CD4-positive, CD25-positive, alpha-beta regulatory T cell (primary cell): ENCODE measurements at places on chromosomes 1 and 21. TPM values are rescaled to one million over a fixed set of nuclear protein-coding genes. Genes with fewer than 3 reads are reported as not detected.

GRCh38 chr1:235945775-235946570 lies 79.3 kb upstream of the LYST start:
- H3K27me3 ChIP-seq, result no peaks in the 10 kb centered on the region
- H3K36me3 ChIP-seq, result no peaks in the 10 kb centered on the region
- no peak overlapping the region for H3K4me3 ChIP-seq
- no peak overlapping the region for H3K27ac ChIP-seq
- no peak for DNase-seq
- H3K4me1 ChIP-seq, result no peaks in the 10 kb centered on the region

VANGL2 gene
- not detected for polyA plus RNA-seq

PUM1 gene
- 129 TPM for polyA plus RNA-seq

PCP4L1 gene
- not detected for polyA plus RNA-seq

DNA sequence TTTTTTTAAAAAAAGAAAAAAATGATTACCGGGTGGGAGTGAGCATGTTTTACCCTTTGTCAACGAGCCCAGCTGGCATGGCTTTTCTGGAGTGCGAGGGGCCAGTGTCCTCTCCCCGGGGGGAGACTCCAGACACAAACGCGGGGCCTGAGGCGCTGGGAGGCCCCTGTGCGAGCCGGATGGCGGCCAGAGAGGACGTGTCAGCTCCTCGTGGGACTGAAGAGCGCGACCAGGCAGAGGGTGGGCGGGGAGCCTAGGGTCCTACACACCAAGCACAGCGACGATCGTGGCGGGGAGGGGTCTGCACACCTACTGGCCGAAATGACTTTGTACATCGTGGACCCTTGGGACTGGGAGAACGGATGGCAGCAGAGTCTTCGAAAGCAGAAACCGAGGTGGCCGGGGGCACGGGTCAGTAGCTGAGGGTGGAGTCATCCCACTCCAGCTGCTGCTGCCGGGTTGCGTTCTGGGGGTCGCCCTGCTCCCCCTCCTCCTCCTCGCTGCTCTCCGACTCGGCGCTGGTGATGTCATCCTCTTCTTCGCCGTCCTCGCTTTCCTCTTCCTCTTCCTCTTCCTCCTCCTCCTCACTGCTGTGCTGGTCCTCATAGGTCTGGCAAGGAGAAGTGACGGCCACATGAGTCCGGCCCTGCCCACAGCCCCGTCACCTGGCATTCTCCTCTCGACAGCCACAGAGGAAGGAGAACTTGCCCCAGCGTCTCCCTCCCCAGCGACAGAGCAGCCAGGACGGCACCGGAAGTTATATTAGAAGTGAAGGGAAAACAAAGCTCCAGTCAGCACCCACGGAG lies 78.8 kb downstream of the PIK3CD start:
- H3K4me3 ChIP-seq, result no peak overlapping the region
- DNase-seq, result no peak
- H3K4me1 ChIP-seq, result peaks cover 33% of the 10 kb centered on the region
- H3K27ac ChIP-seq, result peak overlapping the region; percentile 33

DNA sequence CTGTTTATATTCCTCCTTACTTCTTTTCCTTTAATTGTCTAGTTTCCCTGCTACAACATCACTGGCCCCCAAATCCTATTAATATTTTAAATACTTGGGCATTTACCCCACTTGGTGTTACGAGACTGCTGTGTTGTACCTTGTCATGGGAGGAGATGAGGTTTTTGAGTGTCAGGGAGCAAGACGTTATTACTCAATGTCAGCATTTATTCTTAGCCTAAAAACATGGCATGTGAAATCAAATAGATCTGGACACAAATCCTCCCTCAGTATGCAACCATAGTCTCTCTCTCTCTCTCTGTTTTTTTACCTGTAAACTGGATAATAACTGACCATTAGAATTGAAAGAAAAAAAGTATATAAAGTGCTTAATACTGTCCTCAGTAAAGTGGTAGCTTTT lies 4.6 kb downstream of the LRRC8B start:
- no peak for DNase-seq
- peaks cover 40% of the 10 kb centered on the region for H3K4me1 ChIP-seq
- no peak overlapping the region for H3K4me3 ChIP-seq
- peaks cover 7% of the 10 kb centered on the region for H3K36me3 ChIP-seq
- no peak overlapping the region for H3K27ac ChIP-seq

C1orf226 gene
- not detected for polyA plus RNA-seq

DNA sequence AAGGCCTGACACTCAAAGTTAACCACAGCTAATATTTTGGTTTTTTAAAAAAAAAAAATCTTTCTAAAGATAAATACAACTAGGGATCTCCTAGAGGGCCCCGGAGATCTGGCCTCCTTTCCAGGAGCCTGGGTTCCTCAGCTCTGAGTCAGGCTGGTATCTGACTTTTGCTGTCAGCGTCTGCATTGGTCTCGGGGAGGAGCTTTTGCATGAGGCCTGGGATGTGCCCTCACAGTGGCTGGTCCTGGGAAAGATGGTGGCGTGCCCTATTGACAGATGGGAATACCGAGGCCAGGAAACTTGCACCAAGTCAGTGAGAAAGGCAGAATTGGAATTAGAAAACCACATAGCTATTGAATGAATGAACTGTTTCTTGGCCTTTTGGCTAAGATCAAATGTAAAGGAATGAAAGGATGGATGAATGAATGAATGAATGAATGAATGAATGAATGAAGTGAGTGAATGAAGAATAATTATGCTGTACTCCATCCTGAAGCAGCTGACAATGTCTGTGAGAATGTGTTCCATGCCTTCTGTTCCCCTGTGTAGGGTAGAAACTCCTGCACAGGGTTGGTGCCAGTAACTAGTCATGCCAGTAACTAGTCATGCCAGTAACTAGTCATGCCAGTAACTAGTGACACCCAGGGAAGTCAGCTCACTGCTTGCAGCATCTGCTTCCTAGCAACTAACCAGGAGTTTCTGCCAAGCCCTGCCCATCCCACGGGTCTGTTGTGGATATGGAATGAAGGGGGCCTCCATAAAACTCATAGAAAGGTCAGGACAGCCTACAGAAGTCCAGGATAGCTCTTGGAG lies 242.5 kb upstream of the VAMP3 start:
- H3K27ac ChIP-seq, result no peak overlapping the region
- no peak overlapping the region for H3K4me3 ChIP-seq
- DNase-seq, result no peak
- no peaks in the 10 kb centered on the region for H3K4me1 ChIP-seq

- H3K36me3 ChIP-seq, result no peaks in the 10 kb centered on the region
- peaks cover 4% of the 10 kb centered on the region for H3K27me3 ChIP-seq
- no peak overlapping the region for H3K4me3 ChIP-seq
- H3K4me1 ChIP-seq, result no peaks in the 10 kb centered on the region
- H3K27ac ChIP-seq, result no peak overlapping the region
Measured at GRCh38 chr1:61097317-61097716, 15.0 kb downstream of the NFIA start.

GRCh38 chr1:61853583-61853982 lies 111.3 kb downstream of the PATJ start:
- no peaks in the 10 kb centered on the region for H3K27me3 ChIP-seq
- no peaks in the 10 kb centered on the region for H3K4me1 ChIP-seq
- peaks cover 12% of the 10 kb centered on the region for H3K36me3 ChIP-seq
- peak; percentile 11 for DNase-seq
- H3K27ac ChIP-seq, result no peak overlapping the region

FAM163A gene
- not detected for polyA plus RNA-seq

DNA sequence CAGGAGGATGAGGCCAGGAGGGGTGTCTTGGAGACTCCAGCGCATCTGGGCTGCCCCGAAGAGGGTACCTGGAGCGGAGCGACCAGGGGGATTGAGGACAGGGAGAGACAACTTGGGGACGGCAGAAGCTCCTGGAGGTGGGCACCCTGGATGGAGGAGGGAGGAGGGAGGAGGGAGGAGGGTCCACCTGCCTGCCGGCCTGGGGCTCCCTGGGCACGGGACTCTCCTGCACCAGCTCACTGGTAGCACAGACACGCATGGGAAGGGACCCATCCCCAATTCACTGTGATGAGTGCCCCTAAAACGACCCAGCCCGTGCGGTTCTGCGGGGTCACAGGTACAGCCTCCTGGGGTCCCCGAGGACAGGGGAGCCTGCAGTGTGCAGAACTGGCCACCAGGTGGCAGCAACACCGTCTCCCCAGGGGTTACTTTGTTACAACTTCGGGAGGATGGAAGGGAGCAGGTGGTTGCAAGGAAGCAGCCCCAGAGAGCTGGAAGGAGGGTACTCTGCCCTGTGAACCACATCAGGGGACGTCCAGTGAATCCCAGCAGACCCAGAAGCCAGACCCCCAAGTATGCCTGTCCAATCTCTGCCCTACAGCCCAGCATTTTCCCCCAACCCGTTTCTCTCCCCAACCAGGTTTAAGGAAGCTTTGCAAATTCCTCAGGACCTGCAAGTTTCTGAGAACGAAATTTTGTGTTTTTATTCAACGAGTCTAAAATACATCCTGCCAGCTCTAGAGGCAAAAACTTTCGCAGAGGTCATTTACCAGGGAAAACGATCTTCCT lies 482.4 kb downstream of the NPHP4 start:
- no peaks in the 10 kb centered on the region for H3K36me3 ChIP-seq
- peaks cover 5% of the 10 kb centered on the region for H3K4me1 ChIP-seq
- no peak overlapping the region for H3K27ac ChIP-seq
- DNase-seq, result peak; percentile 51
- H3K27me3 ChIP-seq, result no peaks in the 10 kb centered on the region
- H3K4me3 ChIP-seq, result no peak overlapping the region

URB2 gene
- 2.9 TPM for polyA plus RNA-seq

DNA sequence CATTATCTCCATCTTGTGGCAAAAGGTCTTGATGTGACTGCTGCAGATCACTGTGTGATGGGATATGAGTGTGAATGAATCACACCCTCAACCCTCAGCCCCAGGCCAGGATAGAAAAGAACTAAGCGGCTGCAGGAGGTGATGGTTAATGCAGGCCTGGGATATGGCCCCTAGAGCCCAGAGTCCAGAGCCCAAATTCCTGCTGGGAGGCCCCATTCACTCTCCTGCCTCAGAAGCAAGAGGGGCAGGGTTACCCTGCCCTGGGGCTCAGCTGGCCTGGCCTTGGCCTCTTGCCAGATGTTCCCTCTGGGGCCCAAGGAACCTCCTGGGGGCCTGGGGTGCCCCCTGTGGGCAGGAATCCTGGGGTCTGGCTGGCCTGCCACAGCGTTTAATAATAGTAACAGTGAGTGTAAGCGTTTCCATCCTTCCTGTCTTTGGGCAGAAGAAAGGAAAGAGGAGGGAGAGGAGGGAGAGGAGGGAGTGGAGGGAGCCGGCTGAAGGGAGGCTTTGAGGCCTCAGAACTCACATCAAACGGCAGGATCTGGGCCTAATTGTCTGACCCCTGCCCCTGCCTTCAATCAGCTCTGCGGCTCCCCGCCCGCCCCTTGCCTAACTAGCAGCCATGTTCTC lies 26.2 kb downstream of the DMAP1 start:
- no peaks in the 10 kb centered on the region for H3K36me3 ChIP-seq
- no peak overlapping the region for H3K4me3 ChIP-seq
- H3K4me1 ChIP-seq, result peaks cover 5% of the 10 kb centered on the region
- no peak for DNase-seq
- no peak overlapping the region for H3K27ac ChIP-seq

TLR5 gene
- polyA plus RNA-seq, result 7.5 TPM

GRCh38 chr1:42933610-42934491 lies 24.8 kb downstream of the SLC2A1 start:
- H3K27me3 ChIP-seq, result no peaks in the 10 kb centered on the region
- H3K36me3 ChIP-seq, result peaks cover 26% of the 10 kb centered on the region
- DNase-seq, result no peak
- peak overlapping the region; percentile 91 for H3K27ac ChIP-seq
- peaks cover 87% of the 10 kb centered on the region for H3K4me1 ChIP-seq

NFYC gene
- 51.2 TPM for polyA plus RNA-seq

GRCh38 chr1:7049913-7050625 lies 264.8 kb downstream of the CAMTA1 start:
- no peaks in the 10 kb centered on the region for H3K36me3 ChIP-seq
- H3K4me3 ChIP-seq, result no peak overlapping the region
- H3K4me1 ChIP-seq, result no peaks in the 10 kb centered on the region
- no peak overlapping the region for H3K27ac ChIP-seq

NUAK2 gene
- polyA plus RNA-seq, result 32.2 TPM

DNA sequence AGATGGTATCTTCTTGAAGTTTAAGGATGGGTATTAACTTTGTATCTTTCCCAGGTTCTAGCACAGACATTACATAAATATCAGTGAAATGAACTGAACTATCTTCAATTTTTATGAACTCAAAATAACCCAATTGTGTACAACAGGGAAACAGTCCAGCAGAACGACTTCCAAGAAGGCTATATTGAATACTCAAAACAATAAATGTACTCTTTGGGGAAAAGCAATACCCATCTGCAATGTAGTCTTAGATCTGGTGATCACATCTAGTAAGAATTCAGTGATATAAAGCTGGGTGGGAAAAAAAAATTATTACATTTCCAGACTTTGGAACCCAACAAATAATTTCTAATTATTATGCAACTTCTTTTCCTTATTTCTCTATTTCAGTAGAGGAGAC lies 33.1 kb upstream of the GORAB start:
- H3K27ac ChIP-seq, result no peak overlapping the region
- no peaks in the 10 kb centered on the region for H3K36me3 ChIP-seq
- no peak for DNase-seq
- no peak overlapping the region for H3K4me3 ChIP-seq
